Fibroblast of lung (primary cell): ENCODE measurements at places on chromosomes 3 and 15. TPM values are rescaled to one million over a fixed set of nuclear protein-coding genes. Genes with fewer than 3 reads are reported as not detected.

DNA sequence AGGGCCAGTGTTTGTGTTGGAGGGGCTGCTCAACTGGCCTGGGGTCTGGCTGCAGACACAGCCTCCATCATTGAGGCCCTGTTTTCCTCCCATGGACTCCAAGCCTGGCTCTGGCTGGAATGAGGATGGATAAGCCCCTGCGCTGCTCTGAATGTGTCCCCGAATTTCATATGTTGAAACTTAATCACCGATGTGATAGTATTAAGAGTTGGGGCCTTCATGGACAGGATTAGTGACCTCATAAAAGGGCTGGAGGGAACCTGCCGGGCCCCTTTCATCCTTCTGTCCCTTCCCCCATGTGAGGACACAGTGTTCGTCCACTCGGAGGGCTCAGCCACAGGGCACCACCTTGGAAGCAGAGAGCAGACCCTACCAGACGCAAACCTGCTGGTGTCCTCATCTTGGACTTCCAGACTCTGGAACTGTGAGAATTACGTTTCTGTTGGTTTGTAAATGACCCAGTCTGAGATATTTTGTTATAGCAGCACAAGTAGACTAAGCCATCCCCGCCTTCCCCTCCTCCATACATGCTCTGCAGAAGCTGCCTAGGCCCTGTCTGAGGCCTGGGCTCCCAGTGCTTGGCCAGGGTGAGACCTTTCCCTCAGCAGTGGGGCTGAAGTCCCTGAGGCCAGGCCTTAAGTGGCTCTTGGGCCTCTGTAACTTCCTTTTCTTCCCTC, 3.8 kb upstream of the LCTL start:
- no peak for DNase-seq
- H3K36me3 ChIP-seq = no peaks in the 10 kb centered on the region
- no peak overlapping the region for H3K4me3 ChIP-seq
- no peaks in the 10 kb centered on the region for H3K27me3 ChIP-seq

GRCh38 chr3:46417841-46418611, 11.0 kb downstream of the CCRL2 start:
- H3K27me3 ChIP-seq = no peaks in the 10 kb centered on the region
- H3K36me3 ChIP-seq = no peaks in the 10 kb centered on the region
- H3K4me3 ChIP-seq = no peak overlapping the region
- no peaks in the 10 kb centered on the region for H3K4me1 ChIP-seq

- no peaks in the 10 kb centered on the region for H3K27me3 ChIP-seq
- H3K4me1 ChIP-seq = no peaks in the 10 kb centered on the region
- peak; percentile 80 for DNase-seq
- H3K27ac ChIP-seq = no peak overlapping the region
- no peaks in the 10 kb centered on the region for H3K36me3 ChIP-seq
- no peak overlapping the region for H3K4me3 ChIP-seq
These were observed 291.0 kb downstream of the TBL1XR1 start for GRCh38 chr3:176906046-176906905.

GRCh38 chr3:66803206-66803605, 194.9 kb upstream of the KBTBD8 start:
- no peak overlapping the region for H3K4me3 ChIP-seq
- no peak for DNase-seq
- H3K27ac ChIP-seq = no peak overlapping the region
- H3K27me3 ChIP-seq = no peaks in the 10 kb centered on the region

- no peaks in the 10 kb centered on the region for H3K4me1 ChIP-seq
- H3K36me3 ChIP-seq = no peaks in the 10 kb centered on the region
- no peak overlapping the region for H3K27ac ChIP-seq
These were observed 59.1 kb downstream of the PLCL2 start for GRCh38 chr3:16943857-16944256.

DNA sequence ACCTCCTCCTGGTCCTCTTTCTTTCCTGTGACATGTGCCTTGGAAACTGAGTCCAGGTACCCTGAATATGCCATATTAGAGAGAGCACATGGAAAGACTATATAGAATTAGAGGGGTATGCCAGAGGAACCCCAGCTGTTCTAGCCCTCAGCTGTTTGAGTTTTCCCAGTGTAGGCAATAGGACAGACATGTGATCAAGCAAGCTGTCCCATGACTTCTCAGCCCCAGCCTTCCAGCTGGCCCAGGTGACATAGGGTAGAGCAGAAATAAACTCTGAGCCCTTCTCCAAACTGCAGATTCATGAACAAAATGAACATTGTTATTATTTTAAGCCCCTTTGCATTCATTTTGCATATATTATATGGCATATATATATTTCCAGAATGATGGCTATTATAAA, 118.7 kb downstream of the PPM1L start:
- no peaks in the 10 kb centered on the region for H3K36me3 ChIP-seq
- H3K27me3 ChIP-seq = no peaks in the 10 kb centered on the region
- no peak overlapping the region for H3K4me3 ChIP-seq
- no peak overlapping the region for H3K27ac ChIP-seq
- no peaks in the 10 kb centered on the region for H3K4me1 ChIP-seq

GRCh38 chr15:29438703-29439055, 169.1 kb upstream of the NSMCE3 start:
- no peaks in the 10 kb centered on the region for H3K36me3 ChIP-seq
- DNase-seq = no peak

DNA sequence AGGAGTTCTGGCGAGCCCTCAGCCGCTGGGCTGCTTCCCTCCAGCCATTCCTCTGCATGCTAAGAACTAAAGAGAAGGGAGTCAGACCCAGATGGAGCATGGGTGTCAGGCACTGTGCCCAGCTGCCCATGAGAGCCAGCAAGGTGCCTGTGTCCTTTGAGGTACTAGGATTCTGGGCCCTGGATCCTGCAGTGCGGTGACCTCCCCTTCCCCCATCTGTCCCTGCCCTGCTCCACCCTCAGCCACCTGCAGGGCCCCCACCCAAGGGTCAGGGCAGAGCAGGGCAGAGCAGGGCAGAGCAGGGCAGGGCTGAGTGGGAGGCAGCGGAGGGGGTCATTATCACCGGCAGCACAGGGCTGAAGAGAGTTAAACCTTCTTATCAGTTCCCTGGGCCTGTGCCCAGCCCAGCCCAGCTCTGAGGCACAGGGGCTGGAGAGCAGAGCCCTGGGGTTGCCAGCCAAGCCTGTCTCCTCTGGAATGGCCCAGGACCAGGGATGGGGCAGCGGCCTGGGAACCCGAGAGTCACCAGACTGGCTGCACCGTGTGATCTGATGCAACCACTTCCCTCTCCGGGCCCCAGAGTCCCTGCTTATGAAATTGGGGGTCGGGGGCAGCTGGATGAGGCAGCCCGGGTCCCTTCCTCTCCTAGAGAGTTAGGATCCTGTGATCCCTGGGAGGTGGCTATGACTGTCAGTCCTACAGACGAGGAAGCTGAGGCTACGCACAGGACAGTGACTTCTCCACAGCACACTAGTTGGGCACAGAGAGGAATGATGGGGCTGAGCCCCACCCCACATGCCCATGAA, 17.3 kb downstream of the ZDHHC19 start:
- no peak overlapping the region for H3K4me3 ChIP-seq
- no peak for DNase-seq
- H3K4me1 ChIP-seq = no peaks in the 10 kb centered on the region
- H3K27me3 ChIP-seq = no peaks in the 10 kb centered on the region

GRCh38 chr3:27680517-27681246, 41.4 kb downstream of the EOMES start:
- no peaks in the 10 kb centered on the region for H3K27me3 ChIP-seq
- H3K27ac ChIP-seq = peak overlapping the region; percentile 26
- DNase-seq = peak; percentile 35
- H3K4me3 ChIP-seq = no peak overlapping the region
- H3K4me1 ChIP-seq = peaks cover 9% of the 10 kb centered on the region

DNA sequence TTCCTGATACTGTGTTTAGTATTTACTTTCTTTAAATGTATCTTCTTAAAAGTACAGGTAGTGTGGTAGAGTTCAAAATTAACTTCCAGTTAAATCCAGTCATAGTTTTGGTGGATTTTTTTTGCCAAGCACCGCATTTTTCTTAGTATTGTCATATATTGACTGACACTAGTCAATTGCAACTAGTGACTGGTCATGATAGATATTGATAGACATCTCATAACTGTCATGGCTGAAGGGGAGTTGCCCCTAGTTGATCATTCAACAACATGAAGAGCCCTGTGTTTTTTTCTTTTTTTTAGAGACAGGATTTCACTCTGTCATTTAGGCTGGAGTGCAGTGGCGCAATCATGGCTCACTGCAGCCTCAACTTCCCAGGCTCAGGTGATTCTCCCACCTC, 22.1 kb downstream of the RAB8B start:
- H3K4me1 ChIP-seq = peaks cover 21% of the 10 kb centered on the region
- H3K36me3 ChIP-seq = no peaks in the 10 kb centered on the region
- H3K27ac ChIP-seq = peak overlapping the region; percentile 79
- no peak for DNase-seq
- no peak overlapping the region for H3K4me3 ChIP-seq
- H3K27me3 ChIP-seq = no peaks in the 10 kb centered on the region

GRCh38 chr3:28326458-28326926, 22.0 kb upstream of the ZCWPW2 start:
- peaks cover 5% of the 10 kb centered on the region for H3K36me3 ChIP-seq
- no peaks in the 10 kb centered on the region for H3K27me3 ChIP-seq
- no peak overlapping the region for H3K4me3 ChIP-seq

DNA sequence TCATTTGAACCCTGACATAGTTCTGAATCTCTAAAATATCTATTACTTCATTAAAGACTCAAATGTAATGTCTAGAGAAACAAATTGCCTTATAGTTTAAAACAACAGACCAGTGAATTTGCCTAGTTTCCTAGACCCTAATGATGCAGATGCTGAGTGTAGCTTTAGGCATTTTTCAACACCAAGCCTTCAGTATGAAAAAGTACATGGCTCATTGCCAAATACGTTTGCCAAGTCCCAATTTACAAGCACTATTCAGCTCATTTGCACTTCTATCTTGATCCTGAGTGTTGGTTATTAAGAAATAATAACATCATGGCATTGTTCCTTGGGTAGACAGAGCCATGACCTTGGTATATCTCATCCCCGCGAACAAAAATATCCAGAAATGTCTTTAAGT, 46.8 kb downstream of the EOMES start:
- no peaks in the 10 kb centered on the region for H3K27me3 ChIP-seq
- peaks cover 4% of the 10 kb centered on the region for H3K4me1 ChIP-seq
- H3K36me3 ChIP-seq = no peaks in the 10 kb centered on the region
- no peak overlapping the region for H3K4me3 ChIP-seq

DNA sequence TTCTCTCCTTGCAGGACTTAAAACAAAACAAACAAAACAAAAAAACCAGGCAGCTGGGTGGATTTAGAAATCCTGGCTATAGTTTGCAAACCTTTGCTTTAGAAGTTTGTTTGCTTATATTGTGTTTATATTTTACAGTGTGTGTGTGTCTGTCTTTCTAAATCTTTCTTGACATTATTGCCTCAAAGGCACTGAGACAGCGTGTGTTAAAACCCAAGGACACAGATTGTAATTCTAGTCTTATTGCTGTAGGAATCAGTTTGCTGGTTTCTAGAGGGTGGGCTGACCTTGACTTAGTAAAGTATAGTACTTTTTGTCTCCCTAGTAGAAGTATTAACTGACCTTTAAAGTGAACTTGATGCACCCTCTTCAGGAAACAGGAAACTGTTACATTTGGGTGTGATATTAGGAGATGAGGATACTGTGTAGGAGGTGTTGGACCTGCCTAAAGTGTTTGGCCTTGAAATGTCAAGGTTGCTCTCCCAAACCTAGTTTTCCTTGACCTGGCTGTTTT, 71.0 kb downstream of the TCF12 start:
- no peak overlapping the region for H3K4me3 ChIP-seq
- no peaks in the 10 kb centered on the region for H3K36me3 ChIP-seq
- H3K27me3 ChIP-seq = no peaks in the 10 kb centered on the region
- no peak for DNase-seq

DNA sequence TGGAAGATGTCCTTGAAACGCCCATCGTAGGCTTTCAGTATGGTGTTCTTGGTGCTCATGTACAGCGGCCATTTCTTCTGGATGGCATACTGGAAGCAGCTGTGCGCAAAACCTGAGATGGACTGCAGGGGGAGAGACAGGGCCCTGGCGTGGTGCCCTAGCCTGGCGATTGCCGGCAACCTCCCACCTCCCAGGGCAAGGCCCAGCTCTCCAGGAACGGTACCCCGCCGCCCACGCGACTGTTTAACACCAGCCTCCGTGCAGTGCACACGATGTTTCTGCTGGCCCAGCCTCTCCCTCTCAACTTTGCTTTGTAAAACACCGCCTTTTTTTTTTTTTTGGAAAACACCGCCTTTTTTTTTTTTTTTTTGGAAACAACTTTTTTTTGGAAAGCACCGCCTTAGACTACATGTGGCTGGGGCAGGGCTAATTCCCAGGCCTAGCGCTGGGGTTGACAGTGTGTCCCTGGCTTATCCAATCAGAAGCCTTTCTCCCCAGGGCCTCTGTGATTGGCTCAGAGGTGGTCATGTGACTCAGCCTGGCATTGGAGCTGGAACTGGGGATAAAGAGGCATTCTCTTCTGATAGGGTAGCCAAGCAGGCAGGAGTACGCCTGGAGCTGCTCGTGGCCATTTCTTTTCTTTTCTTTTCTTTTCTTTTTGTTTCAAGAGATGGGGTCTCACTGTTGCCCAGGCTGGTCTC, 14.7 kb downstream of the IDH2 start:
- no peaks in the 10 kb centered on the region for H3K4me1 ChIP-seq
- no peak overlapping the region for H3K27ac ChIP-seq
- peak; percentile 38 for DNase-seq
- H3K36me3 ChIP-seq = peaks cover 5% of the 10 kb centered on the region

DNA sequence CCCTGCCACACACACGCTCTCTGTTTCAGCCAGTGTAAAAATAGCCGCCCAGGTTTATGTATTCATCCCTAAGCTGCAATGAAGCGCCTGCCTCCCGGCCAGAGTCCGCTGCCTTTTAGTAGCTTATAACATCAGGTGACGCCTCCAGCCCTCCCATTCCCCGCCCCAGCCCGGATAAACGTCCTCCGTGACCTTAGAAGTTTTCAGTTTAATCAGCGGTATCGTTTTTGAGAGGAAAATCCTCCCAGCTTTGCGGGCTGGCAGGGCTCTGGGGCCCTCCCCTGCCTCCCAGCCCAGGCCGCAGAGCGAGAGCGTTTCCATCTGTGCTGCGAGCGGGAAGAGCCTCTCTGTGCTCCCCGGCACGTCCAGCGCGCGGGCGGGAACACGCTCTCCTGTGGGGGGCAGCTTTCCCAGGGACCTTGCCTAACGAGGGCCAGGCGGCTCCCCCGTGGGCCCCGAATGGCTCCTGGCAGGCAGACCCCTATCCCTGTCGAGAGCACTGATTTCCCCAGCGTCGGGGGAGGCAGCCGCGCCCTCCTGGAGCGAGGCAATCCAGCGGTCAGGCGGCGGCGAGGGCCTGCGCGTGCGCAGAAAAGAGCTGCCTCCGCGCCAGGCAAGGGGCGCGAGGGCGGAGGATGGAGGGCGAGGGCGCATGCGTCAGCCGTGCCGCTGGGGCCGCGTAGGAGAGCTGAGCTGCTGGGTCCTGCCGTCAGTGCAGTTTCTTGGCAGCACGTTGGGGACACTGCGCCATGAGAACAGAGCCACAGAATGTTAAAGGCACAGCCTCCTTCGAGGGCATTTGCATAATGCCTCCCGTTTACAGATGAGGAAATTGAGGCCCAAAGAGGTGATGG, 71.1 kb downstream of the CCNL1 start:
- H3K4me1 ChIP-seq = peaks cover 19% of the 10 kb centered on the region
- peak overlapping the region; percentile 96 for H3K27ac ChIP-seq
- no peaks in the 10 kb centered on the region for H3K27me3 ChIP-seq
- no peaks in the 10 kb centered on the region for H3K36me3 ChIP-seq
- peak overlapping the region; percentile 64 for H3K4me3 ChIP-seq

The NOX5 gene
- total RNA-seq = under 0.01 and 0.33 TPM in 2 replicates

The KBTBD13 gene
- not detected in 2 replicates for total RNA-seq

The CCR3 gene
- total RNA-seq = 0.17 and 0.26 TPM in 2 replicates

The UROC1 gene
- total RNA-seq = not detected in 2 replicates

The GOLGA8M gene
- total RNA-seq = 0.26 and 1.2 TPM in 2 replicates

The MCF2L2 gene
- total RNA-seq = under 0.01 TPM in 2 replicates

The CATSPER2 gene
- 1.0 and 2.3 TPM in 2 replicates for total RNA-seq
